Esophagus squamous epithelium (tissue), 5 donors: ENCODE measurements at places on chromosomes 6 and 20. TPM values are rescaled to one million over a fixed set of nuclear protein-coding genes. Genes with fewer than 3 reads are reported as not detected.

Gene BHLHE23
- not detected for total RNA-seq

Gene ARHGAP18
- 9.0 TPM for total RNA-seq

Gene TRMT6
- 14.5 TPM for total RNA-seq

Gene BFSP1
- 0.56 TPM for total RNA-seq

Gene FGD2
- 6.3 TPM for total RNA-seq

Gene LY6G6D
- total RNA-seq = not detected

Gene SNAP91
- not detected for total RNA-seq

Gene CLIC5
- 1.1 TPM for total RNA-seq

GRCh38 chr6:147933224-147933623 lies 409.4 kb upstream of the SASH1 start:
- no peak for DNase-seq

DNA sequence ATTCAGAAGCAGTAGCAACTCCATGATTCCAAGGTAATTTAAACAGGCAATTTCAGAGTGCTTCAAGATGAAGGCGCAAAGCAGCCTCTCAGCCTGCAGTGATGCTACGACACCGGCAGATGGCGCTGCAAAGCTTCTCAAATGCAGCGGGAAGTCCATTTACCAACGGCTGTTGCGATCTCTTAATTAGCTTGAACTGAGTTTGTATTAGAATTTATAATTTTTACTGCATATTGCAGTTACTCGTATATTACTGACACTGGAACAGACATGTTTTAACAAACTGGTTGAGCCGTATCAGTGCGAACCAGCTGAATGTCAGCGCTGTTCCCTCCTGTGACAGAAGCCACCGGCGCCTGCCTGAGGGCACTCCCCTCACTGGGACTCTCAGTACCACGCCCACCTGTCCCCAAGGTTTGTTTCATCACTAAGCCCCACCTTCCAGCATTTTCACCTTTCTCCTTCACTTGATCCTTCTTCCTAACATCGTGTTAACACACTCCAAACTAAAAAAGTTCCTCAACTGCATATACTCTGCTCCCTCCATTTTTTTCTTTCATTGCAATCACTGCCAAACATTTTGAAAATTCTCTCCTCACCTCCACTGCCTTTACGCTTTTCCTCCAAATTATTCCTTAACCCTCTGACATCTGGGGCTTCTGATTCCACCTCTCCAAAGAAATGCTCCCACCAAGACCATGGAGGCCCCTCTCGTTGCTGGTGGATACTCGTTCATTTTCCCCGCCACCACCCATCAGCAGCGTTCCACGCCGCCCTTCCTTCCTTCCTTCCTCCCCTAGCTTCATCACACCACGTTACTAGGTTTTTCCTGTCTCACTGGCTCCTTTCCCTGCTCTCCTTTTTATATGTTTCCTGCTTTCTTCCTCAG lies 14.5 kb downstream of the GNL1 start:
- DNase-seq = no peak

DNA sequence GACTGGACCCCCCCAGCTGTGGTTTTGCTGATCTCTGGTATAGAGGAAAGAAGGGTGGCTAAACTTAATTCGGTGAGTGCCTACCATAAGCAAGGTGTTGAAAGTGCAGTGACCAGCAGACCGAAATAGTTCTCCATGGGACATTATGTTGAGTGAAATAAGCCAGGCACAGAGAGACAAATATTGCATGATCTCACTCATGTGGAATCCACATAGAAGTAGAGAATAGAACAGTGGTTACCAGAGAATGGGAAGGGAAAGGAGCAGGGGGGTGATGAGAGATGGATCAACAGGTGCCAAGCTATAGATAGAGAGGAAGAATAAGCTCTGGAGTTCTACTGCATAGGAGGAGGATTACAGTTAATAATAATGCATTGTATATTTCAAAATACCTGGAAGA lies 9.7 kb upstream of the GCNT2 start:
- no peak for DNase-seq

GRCh38 chr6:139250296-139251044 lies 41.3 kb downstream of the TXLNB start:
- DNase-seq = no peak

GRCh38 chr6:41039060-41039998 lies at the start of gene UNC5CL:
TSS of gene UNC5CL (minus strand) at chr6:41039221. CDS start at chr6:41035074, 4,147 bp downstream.
- no peak for DNase-seq

DNA sequence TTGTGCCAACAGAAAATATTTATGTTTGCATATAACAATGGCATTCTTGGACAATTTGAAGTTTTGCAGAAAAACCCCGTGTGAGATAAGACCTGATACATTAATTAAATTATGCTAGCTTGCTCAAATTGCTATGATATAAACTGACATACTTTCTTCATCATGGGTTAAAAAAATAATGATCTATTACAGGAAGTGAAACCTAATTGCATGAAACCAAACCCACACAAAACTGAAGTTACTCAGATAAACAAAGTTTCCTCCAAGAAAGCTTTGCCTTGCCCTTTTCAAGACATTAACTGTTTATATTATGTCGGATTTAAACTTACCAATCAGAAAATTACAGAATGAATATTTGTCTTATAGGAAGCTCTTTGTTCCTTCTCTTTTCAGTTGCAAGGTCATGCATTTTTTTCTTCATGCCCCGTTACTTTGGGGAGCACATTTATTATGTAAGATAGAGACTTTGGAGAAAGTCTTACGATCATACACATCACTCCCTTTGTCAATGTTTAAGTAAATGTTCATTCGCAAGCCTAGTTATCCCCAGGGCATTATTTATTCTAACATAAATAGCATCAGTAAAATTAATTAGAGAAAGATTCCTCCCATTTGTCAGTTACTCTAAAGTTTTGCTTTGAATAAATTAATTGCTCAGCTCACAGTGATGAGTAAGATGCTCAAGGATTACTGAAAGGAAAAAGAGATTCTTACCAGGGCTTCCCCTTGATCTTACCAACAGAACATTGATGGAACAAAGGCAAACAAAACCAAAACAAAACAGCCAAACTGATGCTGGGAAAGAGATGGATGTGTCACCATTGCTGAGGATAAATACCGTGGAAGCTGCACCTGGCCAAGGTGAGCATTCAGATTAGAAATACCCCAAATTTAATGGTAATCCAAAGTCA lies 14.8 kb upstream of the TMEM244 start:
- DNase-seq = no peak

DNA sequence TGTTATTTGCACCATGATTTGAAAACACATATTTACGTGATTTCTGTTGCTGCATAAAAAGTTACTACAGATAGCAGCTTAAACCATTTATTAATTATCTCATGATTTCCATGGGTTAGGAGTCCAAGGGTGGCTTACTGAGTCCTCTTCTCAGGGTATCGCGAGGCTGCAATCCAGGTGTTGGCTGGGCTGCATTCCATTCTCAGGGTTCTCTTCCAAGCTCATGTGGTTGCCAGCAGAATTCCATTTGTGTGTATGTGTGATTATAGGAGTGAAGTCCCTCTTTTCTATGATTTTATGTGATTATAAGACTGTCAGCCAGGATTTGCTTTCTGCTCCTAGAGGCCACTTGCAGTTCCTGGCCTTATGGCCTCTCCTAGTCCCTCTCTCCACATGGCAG lies 135.1 kb downstream of the FAM83B start:
- DNase-seq = no peak

DNA sequence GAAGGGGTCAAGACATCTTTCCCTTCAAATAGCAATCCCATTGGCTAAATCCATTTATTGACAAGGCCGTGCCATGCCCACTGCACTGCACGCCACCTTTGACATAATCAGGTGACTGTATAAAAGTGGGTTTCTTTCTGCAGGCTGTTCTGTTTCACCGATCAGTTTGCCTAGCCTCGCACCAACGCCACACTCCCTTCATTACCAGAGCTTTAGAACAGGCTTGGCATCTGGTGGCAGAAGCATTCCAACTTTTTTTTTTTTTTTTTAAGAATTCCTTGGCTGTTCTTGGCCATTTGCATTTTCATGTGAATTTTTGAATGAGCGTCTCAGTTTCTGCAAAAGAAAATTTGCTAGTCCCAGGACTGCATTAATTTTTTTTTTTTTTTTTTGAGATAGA lies 78.1 kb downstream of the PPP1R3G start:
- no peak for DNase-seq

GRCh38 chr6:80331974-80332373 lies 225.5 kb downstream of the BCKDHB start:
- DNase-seq = no peak

DNA sequence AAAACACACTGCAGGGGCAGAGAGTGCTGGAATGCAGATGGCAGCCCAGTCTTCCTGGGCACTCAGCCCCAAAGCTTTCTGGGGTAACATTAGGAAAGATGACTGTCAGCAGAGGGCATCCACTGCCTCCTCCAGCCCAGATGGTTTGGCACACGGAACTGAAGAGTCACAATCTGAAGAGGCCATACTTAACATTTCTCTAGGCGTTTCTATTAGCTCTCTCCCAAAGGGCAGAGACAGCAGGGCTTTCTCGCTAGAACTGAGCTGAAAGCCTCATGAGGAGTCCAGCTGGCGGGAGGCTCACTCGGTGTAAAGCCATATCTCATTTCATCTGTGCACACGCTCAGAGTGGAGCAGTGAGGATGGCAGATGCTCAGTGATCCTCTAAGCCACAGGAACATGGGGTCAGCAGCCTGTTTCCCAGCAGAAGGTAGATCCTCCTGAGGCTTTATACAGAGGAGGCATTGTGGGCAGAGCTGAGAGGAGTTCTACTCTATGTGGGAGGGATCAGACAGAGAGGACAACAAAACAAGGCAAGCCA lies 28.1 kb downstream of the ALDH8A1 start:
- DNase-seq = no peak

- no peak for DNase-seq
These were observed 27.8 kb upstream of the TTPAL start for GRCh38 chr20:44447827-44448419.

DNA sequence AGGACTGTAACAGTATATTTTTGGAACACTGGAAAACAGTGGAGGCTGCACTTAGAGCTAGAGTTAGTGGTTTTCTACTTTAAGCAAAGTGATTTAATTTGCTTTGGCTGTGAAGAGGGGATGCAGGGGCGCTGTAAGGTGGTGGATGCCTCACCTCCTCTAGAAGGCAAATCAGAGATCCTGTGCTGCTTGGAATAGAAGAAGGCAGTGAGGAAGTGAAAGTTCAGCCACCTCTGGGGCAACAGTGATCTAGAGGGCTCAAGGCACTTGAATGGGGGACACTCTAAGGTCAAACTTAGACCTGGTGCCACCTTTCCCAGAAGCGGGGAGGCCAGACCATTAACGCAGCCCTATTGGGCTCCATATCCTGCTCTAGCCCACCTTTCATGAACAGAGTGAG lies 19.0 kb upstream of the SNRPB2 start:
- DNase-seq = no peak

DNA sequence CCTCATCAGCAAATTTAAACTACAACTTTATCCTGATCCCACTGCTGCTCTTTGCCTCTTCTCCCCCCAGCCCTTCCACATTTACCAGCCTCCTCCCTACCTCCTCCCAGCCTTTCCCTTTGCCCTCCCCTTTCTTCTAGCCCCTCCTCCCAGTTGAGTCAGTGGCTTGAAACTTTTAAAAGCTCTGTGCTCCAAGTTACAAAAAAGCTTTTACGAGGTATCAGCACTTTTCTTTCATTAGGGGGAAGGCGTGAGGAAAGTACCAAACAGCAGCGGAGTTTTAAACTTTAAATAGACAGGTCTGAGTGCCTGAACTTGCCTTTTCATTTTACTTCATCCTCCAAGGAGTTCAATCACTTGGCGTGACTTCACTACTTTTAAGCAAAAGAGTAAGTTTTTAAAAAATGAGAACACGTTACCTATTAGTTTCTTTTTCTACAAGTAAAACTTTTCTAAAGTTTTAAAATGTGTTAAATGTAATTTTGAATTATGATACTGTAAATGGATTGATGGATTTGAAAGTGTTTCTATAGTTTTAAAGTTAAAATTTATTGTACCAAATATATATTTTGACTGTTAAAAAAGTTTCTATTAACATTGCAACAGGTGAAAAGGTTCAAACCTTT lies at the start of gene GJA1:
Gene GJA1, plus strand, starts transcription at position 203 of the 626 bp plus-strand sequence. CDS start 11,202 bp downstream, outside the sequence.
- no peak for DNase-seq

GRCh38 chr6:12221856-12222255 lies 68.3 kb upstream of the EDN1 start:
- DNase-seq = no peak

DNA sequence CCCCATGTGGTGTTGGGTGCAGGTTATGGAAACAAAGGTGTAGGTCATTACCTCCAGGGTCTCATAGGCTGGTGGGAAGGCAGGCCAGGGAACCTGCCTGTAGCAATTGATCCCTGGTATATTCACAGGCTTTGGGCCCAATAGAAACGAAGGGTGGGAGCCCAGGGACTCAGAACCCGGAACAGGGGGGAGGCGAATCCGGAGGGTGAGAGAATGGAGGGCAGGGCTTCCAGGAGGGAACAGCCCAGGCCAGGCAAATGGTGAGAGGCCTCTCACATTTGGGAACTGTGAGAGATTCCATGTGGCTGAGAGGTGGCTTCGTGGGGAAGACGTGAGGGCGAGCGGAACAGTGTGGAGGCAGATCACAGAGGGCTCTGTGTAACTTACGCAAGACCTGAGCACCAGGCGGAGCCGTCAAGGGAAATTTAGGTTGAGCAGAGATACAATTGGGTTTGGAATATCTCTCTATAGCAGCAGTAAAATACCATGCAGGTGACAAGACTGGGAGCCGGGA lies 267.1 kb downstream of the ERMARD start:
- no peak for DNase-seq

DNA sequence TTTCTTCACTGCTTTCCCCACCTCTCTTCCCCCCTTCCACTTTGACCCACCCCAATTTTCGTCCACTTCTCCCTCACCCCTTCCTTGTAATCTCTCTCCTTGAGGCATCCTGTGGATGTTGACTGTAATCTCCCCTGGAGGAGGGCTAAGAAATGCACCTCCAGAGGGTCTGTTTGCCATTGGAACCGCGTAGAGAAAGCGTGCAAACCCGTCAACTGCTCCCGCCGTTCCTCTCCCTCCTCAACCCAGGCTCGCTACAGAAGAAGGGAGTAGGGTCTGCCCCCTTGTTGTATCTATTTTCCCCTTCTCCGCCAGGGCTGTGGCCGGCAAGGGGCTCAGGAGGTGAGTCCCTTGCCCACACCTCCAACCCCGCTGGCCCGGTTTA lies 502 bp upstream of the HTR1E start:
- DNase-seq = no peak

- no peak for DNase-seq
These were observed 30.9 kb downstream of the BAK1 start for GRCh38 chr6:33549196-33549595.

- no peak for DNase-seq
These were observed 29.0 kb upstream of the DEK start for GRCh38 chr6:18293076-18293904.

DNA sequence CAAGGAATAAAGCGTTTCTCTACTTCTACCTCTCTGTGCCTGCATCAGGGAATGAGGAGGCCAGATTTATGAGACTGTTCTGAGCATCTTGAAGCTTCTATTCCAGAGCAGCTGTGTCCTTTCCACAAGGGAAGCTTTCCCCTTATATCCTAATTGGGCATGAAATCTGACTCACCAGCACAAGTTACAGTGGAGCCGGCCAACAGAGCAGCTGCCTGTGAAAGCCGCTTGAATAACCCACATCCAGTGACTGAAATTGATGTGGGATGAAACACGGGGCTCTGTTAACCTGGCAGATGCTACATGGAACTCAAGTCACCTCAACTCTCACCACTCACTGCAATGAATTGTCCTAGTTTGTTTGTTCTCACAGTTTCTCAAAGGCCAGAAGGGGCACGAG lies 400.3 kb downstream of the TFAP2A start:
- DNase-seq = no peak

GRCh38 chr6:12001706-12002435 lies 10.2 kb upstream of the HIVEP1 start:
- DNase-seq = no peak

GRCh38 chr20:36606158-36607066 lies 833 bp downstream of the RAB5IF start:
- DNase-seq = no peak

- no peak for DNase-seq
These were observed 192.5 kb upstream of the PLCB4 start for GRCh38 chr20:8876366-8876765.
